Stimulated activated CD8-positive, alpha-beta memory T cell treated with anti-CD3 and anti-CD28 coated beads, Interleukin-15, amount 100 ng/mL, for 4 hours (primary cell): ENCODE measurements at places on chromosomes 5 and 9.

DNA sequence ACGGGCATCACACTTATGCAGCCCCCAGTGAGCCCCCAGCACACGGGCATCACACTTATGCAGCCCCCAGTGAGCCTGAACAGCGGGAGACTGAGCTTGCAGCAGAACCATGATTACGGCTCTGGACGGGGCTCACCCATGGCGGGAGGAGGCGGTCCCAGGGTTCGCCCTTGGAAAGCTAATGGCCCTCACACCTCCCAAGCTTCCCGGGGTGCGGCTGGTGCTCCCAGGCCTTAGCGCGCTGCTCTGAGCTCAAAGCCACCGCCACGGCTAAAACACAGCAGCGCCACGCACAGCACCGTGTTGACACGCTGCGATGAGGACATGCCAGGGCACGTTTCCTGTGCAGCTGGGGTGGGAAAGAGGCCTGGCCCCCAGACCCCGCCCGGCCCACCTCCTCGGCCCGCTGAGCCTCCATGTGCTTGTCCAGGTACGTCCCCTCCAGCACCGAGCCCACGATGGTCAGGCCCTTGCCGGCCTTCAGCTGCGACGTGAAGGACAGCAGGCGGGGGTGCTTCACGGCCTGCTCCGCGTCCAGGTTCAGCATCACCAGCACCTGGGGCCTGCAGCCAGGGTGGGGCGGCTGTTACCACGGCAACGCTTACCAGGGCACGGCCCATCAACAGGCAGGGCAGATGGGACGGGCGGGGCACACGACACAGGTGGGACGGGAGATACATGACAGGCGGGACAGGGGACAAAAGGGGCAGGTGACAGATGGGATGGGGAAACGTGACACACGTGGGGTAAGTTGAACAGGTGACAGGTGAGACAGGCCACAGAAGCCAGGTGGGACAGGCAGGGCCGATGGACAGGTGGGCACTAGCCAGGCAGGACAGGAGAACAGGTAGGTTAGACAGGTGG lies 38.4 kb downstream of the SLC12A7 start:
- no peak for DNase-seq

DNA sequence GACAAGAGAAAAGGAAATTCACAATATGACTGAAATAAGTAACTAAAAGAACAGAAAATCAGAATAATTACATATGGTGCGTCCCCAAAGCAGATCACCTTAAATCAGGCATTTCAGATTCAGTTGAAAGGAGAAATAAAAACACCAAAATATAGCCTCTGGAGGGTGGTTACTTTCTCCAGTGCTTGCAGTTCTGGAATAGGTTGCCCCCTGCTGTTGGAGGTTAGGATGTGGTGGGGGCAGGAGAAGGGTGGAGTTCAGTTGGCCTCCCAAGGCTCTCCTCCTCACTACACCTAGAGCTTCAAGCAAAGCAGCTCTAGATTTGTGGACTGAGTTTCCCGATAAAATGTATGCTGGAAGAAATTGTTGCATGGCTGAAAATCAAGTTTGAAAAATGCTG lies 338.2 kb upstream of the TLE4 start:
- no peak for DNase-seq

GRCh38 chr5:179348843-179349242 lies 3.6 kb upstream of the ADAMTS2 start:
- DNase-seq = no peak

GRCh38 chr5:79931866-79932265 lies 59.2 kb downstream of the MTX3 start:
- DNase-seq = no peak

DNA sequence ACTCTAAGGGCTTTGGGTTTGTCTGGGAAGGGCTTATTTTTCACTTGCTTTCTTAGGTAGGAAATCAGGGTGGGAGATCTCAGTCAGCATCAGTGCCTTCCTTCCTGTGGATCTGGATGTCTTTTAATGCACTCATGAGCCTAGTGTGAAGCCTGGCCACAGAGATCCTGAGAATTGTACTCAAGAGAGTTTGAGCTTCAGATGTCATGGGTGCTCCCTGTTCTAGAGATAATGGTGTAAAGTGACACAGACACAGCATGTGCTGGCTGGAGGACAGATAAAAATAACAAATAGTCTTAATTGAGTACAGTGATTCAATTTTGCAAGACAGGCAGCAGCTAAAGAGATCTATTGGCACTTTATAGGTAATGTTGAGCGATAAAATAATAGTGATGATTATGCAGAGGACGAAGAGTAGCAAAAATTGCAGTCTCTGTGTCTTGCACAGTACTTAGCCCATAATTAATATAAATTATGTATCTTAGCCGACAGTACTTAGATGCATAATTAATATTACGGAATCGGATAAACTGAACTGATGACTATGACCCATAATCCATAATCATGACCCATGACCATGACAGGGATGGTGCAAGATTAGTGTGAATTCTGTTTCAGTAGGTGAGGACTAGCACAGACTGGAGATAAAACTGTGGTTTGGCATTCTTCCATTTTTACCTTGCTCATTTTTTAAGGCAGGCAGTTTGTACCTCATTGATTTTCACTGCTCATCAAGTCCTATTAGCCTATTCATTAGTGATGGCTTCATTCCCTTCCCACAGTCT lies 408.7 kb upstream of the PIK3R1 start:
- DNase-seq = no peak

DNA sequence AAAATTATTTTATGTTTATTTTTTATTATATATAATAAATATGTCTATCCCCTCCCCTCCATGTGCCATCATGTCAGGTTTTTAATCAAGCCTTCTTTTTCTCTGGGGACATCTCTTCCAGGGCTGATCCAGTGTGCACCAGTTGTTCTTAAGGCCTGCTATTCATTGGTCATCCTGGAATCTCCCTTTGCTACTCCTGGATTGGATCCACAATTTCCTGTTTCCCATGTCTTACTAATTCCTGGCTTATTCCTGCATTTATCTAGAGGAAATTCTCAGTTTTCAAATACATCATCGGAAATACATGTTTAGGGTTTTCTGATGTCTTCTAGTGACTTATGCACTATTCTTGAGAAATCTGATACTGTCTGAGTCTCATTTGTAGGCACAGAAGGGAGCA lies 56.8 kb downstream of the ANGPTL2 start:
- no peak for DNase-seq

- DNase-seq = no peak
Observed at GRCh38 chr5:44187973-44188372, 201.2 kb downstream of the FGF10 start.

GRCh38 chr9:99253772-99254431 lies 31.8 kb downstream of the SEC61B start:
- DNase-seq = peak; percentile 55

DNA sequence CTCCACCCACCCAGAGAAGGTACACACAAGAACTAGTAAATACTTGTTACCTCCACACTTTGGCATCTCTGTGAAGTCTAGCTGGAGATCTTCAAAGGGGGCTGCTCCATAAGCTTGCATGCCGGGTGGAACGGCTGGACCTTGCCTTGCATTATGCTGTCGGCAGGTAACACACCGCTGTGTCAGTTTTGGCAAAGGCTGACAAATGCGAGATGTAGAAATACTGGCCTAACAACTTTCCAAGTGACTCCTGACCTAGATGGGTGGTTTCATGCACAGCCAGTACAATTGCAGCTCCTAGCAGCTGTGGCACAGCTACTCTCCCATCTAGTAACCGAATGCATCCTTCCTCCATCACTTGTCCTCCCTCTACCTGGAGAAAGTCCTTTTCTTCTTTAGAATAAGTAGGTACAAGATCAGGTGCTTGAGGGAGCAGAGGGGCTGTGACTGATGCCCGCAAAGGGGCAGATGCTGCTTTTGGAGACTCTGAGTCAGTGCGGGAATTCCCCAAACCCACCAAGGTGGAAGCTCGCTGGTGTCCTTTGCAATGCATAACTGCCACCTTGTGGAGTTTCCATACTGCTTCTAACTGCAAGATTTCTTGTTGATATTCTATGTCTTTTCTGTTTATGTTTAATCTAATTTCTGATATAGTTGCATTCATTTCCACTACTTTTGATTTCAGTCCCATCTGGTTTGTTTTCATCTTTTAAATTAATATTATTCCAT lies 78.4 kb downstream of the TMEM161B start:
- peak; percentile 36 for DNase-seq

DNA sequence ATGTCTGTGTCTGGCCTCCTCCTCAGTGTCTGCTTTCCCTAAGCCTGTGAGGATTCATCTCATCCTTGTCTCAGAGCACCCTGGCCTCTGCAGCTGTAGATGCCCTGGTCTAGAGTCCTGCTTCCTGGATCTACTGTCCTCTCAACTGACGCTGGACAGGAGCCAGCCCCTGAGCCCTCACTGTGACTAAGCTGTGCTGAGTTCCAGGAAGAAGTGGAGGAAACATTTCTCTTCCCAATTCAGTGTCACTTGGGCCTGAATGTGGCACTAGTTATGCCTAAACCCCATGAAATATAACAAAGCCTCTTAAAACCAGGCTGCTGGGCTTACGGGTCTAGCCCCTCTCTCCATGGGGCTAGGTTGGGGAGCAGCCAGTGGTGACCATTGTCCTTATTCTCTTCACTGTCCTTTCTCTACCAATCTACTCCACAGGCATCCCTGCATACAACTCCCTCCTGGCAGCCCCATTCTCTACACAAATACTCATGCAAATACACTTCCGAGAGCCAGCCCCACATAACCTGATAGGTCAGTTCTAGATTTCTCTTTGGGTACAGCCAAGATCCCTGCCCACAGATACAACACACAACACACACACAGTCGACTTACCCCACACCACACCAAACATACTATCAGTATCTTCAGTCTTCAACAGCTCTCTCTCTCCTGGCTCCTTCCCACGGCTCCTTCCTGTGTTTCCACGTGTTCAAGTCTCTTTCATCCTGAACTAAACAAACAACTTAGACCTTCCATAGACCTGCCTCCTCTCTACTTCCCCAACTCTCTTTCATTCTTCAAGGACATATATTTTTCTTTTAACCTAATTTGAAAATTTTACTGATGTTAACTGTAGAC lies 220.8 kb downstream of the SNX18 start:
- DNase-seq = no peak

DNA sequence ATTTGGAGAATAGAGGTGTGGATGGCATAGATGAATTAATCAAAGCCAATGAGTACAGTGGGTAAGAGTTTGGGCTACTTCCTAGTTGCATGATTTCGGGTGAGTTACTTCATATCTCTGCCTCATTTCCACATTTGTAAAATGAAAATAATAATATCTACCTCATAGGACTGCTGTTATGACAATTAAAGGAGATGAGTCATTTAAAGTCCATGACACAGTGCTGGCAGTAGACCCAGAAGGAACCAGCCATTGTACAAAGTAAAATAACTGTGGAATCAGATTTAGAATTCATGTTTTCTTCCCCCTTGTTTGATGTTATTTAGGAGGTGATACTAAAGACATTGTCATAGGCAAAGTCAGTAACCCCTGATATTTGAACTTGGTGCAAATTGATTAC lies 139.5 kb upstream of the SLC27A6 start:
- no peak for DNase-seq

- DNase-seq = no peak
Observed at GRCh38 chr9:129629251-129629820, 3.4 kb downstream of the NTMT1 start.

DNA sequence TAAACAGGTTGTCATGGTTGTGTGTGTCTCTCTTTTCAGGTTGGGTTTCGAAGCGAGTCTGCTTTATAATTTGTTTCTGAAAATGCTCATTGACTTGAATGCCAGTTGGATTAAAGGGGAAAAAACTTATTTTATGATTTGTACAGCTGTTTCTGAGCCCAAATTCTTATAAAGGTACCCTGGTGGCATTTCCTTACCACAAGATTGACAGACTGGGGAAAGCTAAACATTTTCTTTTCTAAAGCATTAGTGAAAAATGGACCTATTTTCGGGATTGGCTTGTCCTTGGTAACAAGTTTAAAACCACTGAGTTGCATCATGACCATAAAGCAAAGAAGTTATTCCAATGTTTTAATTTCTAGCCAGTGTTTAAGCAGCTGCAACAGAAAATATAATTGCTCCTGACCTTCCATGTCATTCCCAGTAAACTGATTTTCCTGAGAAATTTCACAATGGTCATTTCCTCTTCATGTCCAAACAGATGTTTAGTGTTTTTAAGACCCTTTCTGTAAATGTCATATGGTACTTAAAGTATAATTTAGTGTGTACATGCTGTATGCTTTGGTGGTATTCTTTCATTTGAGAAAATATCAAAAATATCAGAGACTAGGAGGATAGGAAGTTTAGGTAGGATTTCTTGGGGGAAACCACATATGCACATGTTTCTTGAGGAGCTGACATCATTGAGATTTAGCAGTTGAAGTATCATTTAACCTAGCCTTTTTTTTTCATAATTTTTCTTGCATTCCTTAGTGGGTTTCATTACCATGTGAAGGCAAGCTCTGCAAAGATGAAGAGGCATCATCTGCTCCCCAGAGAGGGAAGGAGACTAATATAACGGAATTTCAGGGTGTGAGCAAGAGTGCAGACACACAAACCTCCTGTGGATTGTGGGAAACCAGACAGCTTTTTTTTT lies 667.1 kb upstream of the RGMB start:
- no peak for DNase-seq

GRCh38 chr5:147860641-147861025 lies 17.9 kb upstream of the SCGB3A2 start:
- DNase-seq = no peak

DNA sequence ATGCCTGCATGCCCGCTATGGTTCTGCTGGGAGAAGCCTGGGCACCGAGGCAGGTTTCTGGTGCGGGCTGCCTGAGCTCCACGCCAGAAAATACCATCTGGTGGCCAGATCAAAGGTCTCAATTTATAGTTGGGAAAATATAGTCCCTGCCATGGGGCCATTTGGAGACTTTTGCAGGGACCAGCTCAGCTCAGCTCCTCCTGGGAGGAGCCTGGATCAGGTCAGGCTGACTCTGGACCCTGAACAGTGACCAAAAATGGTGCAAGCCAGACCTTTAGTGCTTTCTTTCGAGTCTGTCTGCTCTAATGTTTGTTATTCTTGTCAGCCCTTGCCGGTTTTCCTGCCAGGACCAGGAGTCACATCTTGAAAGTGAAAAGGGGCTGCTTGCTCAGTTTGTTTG lies 31.8 kb downstream of the HMCN2 start:
- DNase-seq = no peak

DNA sequence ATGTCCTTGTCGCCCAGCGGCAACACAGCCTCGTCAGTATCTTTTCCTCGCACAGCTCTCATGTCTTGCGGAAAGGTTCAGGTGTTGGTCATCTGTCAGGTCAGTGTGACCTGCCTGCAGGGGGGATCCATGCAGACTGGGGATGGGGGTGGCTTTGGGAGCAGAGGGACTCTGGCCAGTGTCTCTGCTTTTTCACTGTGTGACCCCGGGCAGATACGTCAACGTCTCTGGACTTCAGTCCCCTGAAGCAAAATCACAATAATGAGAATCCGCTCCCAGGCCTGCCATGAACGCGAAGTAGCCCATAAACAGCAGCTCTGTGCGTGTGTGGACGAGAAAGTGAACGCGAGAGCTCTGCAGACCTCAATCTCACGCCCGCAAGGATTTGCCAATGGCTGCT lies 75.7 kb upstream of the FCN1 start:
- DNase-seq = no peak

DNA sequence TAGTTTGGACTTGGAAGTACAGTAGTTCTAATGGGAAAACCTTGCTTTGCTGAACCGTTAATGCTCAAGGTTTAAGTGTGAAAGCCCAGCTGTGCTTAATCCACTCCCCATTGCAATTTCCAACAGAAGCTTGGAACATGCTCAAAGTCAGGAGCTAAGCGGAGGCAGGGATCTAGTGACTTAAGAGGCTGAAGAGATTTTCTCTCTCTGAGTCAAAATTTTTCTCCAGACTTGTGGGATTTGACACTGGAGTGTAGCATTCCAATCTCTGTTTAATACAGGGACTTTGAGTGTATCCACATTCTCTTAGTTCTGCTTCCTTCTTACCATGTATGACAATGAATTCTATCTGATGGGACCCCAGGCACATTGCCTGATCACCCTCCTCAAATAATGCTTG lies 471.8 kb downstream of the KIF4B start:
- no peak for DNase-seq
